ENCODE measurements at places on chromosomes 4 and X.
A peak's percentile ranks its signal among the peaks of the same experiment; 100 is the strongest.

DNA sequence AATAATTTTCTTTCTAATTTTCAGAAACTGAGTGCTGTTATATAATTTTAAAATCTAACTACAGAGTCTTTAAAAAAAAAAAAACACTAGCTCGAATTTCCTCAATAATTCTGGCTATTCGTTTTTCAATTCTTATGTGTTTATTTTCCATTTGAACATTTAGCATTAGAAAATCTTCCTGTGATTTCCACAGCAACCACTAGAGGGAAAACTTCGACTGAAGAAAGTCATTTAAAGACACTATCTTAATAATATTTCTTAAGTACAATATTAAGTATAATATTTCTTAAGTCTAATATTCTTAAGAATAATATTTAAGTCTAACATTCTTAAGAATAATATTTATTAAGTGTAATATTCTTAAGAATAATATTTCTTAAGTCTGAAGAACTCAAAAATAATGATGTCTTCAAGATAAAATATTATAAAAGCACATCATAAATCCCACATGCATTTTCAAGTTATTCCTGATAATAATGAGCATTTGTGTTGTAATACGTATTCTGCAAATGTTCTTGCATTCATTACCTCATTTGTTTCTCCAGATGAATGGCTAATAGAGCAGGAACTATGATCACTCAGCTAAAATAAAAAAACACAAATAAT, 118.4 kb upstream of the WDR17 start:
- DNase-seq = peak; percentile 55

DNA sequence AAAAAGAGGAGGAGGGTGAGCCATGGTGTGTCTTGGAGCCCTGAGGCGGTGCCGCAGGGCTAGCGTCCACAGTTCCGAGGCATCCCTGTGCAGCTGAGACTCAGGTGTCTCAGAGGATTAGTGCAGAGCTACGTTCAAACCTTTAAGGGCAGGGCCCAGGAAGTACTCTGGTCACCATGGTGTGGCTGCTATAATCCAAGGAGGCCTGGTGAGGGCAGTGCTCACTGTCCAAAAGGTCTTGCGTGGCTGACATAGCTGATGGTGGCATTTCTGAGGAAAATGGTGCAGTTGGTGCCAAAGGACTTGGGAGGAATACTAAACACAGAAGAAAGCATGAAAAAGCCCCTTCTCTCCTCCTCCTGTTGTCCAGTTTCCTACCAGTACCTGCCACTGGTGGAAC, 146.9 kb downstream of the DCHS2 start:
- DNase-seq = no peak

GRCh38 chrX:129642641-129643040, 12.1 kb downstream of the APLN start:
- no peak for DNase-seq

GRCh38 chrX:105013719-105014118, 206.8 kb downstream of the TEX13A start:
- no peak for DNase-seq

DNA sequence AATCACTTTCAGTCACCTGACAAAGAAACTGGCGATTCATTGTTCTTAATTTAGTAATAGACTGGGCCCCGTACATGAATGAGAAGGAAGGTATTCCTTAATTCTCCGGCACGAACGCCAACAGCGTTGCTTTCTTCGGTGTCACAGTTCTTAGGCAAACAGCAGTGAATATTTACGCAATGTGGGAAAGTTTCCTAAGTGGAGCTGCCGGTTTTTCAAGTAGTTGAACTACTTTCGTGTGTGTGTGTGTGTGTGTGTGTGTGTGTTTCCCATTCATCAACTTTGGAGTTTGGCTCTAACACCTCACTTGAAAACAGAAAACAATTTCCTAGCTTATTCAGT, 651 bp downstream of the NXT2 start:
- peak; percentile 89 for DNase-seq

DNA sequence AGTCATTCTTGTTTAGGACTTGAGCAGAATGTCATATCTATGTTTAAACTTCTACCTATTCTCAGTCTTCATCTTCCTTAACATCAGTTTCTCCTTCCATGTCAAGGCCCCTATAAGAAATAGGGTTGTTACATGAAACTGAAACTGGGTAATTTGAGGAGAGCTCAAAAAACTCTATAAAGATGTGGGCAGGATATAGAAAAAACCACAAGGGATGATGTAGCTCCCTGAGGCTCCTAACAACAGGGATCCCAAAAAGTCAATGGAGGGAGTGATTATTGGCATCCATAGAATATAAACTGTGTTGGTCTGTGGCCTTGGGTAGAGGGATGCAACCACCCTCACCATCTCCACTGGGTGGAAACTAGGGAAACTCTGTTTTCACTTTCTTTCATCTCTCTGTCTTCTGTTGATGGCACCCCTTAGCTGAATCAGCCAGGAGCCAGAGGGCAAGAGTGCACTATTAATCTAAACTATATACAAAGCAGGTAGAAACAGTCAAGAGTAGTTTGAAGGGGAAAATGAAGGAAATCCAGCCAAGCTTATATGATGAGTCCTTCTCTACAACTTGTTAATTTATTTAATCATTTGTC, 27.6 kb downstream of the C4orf54 start:
- no peak for DNase-seq

DNA sequence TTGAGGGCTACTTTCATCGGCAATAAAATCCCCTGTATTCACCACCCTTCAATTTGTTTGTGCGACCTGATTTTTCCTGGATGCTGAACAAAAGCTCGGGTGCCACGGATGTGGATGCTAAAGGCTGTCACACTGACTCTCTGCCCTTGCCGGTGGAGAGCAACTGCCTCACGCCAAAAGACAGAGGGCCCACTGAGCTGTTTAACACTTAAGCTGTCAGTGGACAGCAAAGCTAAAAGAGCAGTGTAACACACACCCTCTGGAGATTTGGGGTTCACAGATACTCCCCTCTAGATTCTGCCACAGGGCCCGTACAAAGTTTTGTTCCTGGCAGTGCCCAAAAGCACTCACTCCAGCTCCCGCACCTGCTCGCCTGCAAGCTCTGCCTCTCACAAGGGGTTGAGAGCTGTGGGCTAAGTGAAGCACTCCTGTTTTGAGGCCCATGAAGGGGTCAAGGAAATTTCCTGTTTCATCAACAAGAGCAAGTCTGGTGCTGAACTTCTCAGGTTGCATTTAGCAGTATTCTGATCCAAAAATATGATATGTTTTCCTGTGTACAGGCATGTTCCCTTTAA, 1571.9 kb downstream of the ADGRL3 start:
- DNase-seq = no peak

DNA sequence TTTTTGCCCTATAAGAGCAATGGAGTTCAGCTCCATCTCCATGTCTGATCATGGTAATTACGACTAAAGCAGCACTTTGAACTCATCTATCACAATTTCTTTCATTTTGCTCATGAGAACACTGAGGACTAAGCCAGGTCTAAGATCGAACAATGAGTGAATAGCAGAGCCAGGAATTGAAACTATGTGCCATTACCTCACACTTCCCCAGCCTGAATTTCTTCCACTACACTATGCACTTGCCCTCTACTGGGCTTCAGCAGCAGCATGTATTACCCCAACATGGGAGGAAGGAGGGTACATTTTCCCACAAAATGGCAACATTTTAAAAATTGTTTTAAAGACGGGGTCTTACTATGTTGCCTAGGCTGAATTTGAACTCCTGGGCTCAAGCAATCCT, 274.7 kb upstream of the FGF13 start:
- no peak for DNase-seq

GRCh38 chrX:153560000-153560399, 38.9 kb downstream of the CCNQ start:
- DNase-seq = no peak

- DNase-seq = peak; percentile 41
Measured at GRCh38 chrX:51144828-51145442, 187.7 kb upstream of the NUDT10 start.

- DNase-seq = no peak
Measured at GRCh38 chr4:138598226-138598625, 356.1 kb upstream of the SLC7A11 start.

DNA sequence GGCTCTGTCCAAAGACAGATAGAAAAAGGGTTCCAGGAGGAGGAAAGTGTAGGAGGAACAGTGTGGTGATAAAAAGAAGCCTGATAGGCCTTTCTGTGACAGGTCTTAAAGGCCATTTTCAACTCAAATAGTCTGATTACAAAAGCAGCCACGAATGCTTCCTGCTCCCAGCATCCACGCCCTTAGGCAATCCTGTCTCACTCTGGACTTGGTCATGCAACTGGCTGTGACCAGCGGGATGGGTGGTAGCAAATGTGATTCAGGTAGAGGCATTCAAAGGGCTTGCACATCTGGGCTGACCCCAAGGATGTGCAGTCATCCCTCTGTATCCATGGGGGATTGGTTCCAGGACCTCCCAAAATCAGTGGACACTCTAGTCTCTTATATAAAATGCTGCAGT, 14.4 kb upstream of the SEPSECS start:
- DNase-seq = peak; percentile 28

GRCh38 chr4:2968381-2968780, 5.0 kb downstream of the GRK4 start:
- peak; percentile 23 for DNase-seq

DNA sequence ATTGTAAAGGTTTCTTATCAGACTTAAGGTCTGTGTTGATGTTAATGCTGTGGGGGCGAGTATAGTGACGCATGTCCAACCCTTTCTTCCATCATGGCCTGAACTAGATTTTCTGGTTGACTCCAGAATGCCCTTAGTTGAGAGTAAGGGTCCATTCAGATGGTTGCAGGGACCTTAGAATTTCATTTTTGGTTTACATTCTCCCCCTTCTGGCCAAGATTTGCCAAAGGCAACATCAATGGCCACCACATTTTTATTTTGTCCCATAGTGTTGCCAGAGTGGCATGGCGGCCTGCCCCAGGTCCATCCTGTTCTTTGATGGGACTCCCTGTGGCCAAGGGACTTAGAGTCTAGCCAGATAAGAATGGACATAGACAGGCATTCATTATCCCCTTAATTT, 368.5 kb downstream of the GPM6A start:
- no peak for DNase-seq

DNA sequence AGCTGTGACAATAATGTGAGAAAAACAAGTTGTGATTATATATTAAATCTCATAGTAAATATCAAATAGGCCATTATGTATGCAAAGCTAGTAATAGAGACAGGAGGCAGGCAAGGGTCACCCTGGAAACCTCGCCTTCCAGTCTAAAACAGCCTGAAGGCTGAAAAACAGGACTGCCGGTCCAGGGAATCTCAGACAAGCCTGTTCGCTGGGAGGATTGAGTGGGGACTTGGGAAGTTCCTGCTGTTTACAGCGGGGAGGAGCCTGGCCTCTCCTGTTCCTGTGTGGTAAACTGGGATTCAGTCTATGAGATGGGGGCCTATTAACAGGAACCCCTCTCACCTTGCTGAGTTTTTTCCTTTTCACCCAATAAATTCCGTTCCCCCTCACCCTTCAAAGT, 2317.3 kb downstream of the PCDH7 start:
- DNase-seq = no peak

GRCh38 chrX:100931218-100931924, 2.7 kb upstream of the XKRX start:
- DNase-seq = no peak

GRCh38 chr4:71602289-71602900, 181.5 kb downstream of the GC start:
- DNase-seq = peak; percentile 65
